GOT3 (cell line): ENCODE measurements at places on chromosomes 2 and 18.

GRCh38 chr2:102506743-102507142 is 33.7 kb downstream of the SLC9A4 start:
- DNase-seq: no peak

- DNase-seq: no peak
These were observed 26.9 kb upstream of the TTN start for GRCh38 chr2:178834086-178834485.

- no peak for DNase-seq
These were observed 300.0 kb downstream of the PDE11A start for GRCh38 chr2:177772529-177772928.

DNA sequence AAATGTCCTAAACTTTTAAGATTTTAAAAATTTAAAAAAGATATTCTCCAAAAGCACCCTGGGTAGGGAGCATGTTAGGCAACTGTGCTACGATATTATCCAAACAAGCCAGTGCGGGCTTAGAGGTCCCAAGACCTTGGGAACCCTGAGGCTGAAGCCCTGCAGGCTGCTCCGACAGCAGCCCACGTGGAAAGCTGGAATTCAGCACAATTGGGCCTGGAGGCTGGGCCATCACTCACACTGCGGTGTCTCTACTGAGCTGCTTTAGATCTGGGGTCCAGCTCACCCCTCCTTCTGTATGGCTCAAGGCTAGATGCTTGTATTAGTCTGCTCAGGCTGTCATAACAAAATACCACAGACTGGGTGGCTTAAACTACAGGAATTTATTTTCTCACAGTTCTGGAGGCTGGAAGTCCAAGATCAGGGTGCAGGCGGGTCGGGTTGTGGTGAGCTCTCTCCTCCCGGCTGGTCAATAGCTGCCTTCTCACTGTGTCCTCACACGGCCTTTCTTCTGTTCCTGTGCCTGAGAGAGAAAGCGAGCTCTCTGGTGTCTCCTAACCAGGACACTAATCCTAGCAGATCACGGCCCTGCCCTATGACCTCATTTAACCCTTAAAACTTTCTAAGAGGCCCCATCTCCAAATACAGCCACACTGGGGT is 42.5 kb downstream of the DPYSL5 start:
- no peak for DNase-seq

DNA sequence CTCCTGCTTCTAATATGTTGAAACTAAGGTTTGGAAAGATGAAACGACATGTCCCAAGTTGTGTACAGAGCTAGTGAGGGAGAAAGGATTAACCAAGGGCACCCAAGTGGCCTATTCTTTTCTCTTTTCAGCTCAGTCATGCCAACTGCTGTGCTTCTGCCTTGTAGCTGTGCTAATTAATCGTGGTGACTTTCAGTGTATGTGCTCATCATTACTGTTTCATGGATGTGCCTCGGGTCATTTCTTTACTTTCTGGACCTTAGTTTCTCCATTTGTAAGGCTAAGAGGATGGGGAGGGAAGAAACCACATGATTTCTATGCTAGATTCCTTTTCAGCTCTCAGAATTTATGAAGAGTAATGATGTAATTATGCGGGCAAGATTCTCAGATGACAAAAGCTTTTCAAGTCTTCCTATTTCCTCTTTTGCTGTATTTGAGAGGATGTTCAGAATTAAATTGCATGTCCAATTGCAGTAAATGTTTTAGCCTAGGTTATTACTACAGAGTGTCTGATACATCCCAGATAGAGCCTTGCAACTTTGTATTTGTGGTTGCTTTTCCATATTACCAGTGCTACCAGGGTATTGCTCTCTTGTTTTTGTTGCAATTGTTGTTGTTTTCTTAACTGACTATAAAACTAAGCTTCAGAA is 621.2 kb downstream of the CNTNAP5 start:
- DNase-seq: no peak

DNA sequence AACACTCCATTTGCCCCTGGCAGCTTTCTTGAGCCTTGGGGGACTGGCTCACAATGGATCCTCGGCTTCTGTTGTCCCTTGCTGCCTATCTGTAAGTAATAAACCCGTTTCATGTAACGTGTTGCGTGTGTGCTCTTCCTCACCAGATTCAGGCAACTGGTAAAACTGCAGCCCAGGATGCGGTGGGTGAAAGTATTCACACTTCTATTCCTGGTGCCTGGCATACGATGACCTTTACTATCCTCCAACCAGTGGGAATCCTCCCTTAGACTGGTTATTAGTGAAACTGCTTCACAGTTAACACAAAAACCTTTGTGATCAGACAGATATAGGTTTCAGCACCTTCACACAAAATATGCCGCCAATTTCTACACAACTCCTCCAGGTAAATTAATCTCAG is 13.6 kb upstream of the ICA1L start:
- DNase-seq: no peak

- DNase-seq: no peak
These were observed 262.2 kb downstream of the ALK start for GRCh38 chr2:29659178-29659577.

GRCh38 chr18:58998401-58999203 is 133.9 kb downstream of the ZNF532 start:
- no peak for DNase-seq

- no peak for DNase-seq
These were observed 40.1 kb downstream of the MTCL1 start for GRCh38 chr18:8745355-8746014.

- no peak for DNase-seq
These were observed 45.4 kb downstream of the EXOC6B start for GRCh38 chr2:72780477-72780876.

DNA sequence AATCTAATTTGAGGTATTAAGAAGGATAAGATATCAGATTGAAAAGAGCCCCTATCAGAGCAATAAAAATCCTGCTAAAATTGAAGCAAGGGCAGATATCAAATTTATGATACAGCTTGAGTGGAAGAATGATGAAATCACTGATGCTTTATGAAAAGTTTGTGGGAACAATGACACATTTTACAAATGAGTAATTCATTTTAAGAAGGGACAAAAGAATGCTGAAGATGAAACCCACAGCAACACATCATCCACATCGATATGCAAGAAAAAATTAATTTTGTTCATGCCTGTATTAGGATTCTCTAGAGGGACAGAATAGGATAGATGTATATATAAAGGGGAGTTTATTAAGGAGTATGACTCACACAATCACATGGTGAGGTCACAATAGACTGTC is 355.6 kb upstream of the GYPC start:
- no peak for DNase-seq

DNA sequence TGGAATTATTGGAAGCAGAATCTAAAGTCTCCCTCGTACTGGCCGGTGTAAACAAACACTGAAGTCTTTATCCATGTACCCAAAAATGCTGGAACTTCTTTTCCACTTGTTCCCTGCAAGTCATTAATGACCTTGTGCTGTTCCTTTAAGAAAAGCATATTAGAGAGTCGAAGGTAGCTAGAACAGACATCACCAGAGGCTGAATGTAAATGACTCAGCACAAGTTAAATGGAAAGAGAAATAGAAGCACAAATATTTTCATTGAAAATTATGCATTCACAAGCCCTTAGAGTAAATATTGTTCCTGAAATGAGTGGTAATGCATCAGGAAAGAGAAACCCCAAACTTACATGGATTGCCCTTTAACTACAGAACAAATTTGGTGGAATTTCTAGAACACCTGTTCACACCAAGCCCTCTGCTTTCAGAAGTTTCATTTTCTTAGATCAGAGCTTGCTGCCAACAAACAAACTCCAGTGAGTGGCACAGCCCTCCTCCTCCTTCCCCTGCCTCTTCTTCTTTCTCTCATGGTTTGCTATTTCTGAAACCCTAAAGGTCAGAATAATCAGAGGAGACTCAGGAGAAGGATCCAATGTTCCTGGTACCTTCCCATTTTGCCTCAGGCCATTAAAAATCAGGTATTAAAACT is 264.3 kb downstream of the TXNL1 start:
- no peak for DNase-seq

- no peak for DNase-seq
These were observed 431.4 kb upstream of the TNP1 start for GRCh38 chr2:217291259-217291658.
